ENCODE measurements at places on chromosomes 16 and 17.

GRCh38 chr17:31562376-31562840, 170.9 kb downstream of the RAB11FIP4 start:
- no peak for DNase-seq

DNA sequence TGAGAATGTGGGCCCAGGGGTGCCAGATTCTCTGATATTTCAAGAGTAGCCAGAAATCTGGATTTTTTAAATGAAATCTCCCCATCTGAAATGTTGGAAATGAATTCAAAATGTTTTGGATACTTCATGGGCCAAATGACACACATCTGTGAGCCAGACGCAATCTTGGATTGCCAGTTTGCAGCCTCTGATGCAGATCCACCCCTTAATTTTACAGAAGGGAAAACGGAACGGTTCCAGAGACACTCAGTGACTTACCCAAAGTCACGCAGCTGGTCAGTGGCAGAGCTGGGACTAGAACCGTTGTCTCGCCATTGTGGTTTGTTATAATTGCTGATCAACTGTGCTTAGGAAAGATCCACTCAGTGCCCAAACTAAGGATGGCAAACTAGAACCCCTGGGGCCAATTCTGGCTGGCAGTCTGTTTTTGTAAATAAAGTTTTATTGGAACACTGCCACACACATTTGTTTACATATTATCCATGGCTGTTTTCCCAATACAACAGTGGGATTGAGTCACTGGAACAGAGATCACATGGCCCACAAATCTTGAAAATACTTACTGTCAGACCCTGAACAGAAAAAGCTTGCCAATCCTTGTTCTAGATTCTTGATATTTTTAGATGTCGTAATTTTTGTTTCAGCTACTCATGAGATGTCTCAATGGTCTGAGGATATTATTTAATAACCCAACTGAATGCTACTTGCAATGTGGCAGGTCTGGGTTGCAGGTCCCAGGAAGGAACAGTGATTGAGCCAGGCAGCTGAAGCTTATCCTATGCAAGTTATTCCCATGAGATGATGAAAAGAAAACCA, 143.8 kb downstream of the AXIN2 start:
- no peak for DNase-seq

DNA sequence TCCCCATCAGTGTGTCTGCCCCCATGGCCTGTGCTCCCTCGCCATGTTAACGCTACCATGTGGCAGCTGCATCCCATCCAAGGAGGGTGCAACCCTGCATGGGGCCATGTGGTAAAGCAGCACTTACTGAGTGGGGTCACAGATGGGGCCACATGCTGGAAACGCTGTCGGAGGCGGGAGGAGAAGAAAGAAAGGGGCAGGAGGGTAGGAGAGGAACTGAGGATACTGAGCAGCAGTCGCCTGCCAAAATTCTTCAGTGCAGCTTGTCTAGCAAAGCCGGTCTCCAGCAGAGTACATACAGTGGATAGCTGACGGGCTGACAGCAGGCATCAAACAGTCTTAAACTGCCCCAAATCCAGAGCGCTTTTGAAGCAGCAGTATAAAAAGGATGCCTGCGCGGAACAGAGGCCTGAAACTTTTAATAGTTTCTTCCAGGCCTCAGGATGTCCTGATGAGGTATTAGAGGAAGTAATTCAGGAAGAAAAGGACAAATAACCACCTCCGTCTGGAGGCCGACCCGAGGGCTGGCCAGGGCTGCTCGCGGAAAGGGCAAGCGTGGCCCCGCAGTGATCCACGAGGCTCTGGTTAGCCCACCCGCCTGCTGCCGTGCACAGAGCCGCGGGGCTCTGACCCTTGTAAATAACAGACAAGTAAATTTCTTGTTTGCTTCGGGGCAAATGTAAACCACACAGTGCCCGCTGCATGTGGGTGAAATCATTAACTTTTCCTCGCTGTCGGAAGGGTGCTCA, 149.0 kb downstream of the CCDC182 start:
- DNase-seq, result no peak

DNA sequence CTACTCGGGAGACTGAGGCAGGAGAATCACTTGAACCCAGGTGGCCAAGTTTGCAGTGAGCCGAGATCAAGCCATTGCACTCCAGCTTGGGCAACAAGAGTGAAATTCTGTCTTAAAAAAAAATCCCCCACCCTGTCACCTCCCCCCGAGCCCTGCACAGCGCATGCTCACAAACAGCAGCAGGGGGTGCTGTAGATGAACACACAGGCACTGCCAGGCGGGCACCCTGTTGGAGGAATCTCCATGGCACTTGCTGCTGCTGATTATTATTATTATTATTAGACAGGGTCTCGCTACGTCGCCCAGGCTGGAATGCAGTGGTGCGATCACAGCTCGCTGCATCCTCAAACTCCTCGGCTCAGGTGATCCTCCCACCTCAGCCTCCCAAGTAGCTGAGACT, 24.6 kb downstream of the FZD2 start:
- no peak for DNase-seq

- no peak for DNase-seq
These were observed 144.4 kb downstream of the SKAP1 start for GRCh38 chr17:48285614-48286013.

DNA sequence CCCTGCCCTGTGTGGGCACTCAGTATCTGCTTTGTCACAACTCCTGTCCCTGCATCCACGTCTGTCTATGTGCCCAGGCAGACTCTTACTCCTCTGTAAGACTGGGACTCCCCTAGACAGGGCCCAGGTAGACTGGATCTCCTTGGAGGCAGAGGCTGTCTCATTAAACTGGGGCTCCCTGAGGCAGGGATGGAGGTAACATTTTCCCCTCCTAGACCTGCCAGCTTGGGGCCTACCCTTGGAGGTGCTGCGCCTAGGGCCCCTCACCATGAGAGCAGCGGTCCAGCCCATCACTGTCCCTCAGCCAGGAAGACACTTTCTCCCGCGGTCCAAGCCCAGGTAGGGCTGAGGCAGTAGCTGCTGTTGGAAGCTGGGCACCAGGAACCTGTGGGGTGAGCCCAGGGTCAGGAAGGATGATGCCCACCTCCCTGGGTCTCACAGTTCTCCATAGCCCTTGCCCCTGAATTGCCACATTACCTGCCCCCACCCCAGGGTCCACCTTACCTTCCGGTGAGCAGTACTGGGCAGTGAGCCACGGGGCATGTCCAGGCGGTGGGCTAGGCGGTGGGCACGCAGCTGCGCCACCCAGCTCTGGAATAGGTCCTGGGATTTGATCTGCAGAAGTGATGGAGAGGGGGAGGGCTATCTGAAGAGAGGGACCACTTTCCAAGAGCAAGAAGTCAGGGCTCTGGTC, 3.4 kb downstream of the OSBPL7 start:
- DNase-seq, result no peak

DNA sequence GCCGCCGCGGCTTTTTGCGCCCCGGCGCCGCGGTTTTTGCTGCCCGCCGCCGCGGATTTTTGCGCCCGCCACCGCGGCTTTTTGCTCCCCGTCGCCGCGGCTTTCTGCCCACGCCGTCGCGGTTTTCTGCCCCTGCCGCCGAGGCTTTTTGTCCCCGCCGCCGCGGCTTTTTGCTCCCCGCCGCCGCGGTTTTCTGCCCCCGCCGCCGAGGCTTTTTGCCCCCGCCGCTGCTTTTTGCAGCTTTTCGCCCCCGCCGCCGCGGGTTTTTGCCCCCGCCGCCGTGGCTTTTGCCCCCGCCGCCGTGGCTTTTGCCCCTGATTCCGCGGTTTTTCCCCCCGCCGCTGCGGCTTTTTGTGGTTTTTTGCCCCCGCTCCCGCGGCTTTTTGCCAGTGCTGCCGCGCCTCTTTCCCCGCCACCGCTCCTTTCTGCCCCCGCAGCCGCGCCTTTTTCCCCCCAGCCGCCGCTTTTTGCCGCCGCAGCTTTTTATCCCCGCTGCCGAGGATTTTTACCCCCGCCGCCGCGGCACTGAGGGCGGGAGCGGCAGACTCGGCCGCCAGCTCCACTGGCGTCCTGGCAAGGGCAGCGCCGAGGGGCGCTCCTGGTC, 518.6 kb upstream of the WSB1 start:
- DNase-seq, result no peak

- DNase-seq, result no peak
These were observed 3.1 kb downstream of the NFE2L1 start for GRCh38 chr17:48051283-48051682.

DNA sequence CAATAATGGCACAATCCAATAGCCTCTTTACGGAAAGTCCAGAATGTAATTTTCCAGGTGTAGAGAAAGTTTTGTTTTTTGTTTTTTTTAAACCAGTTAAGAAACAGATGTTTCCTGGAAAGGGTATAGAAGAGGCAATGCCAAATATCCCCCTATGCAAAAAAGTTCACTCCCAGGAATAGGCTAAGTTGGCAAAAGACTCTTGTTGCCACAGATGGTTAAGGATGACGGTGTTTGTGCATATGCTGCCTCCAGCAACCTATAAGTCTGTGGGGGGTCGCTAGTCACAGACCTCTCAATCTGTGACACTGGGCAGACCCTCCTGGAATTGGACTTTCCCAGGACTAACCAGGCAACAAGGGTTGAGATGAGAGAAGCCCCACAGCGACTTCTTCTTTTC, 20.9 kb upstream of the HP start:
- no peak for DNase-seq

- DNase-seq, result no peak
These were observed 52.3 kb downstream of the CYB5D2 start for GRCh38 chr17:4195306-4195705.

DNA sequence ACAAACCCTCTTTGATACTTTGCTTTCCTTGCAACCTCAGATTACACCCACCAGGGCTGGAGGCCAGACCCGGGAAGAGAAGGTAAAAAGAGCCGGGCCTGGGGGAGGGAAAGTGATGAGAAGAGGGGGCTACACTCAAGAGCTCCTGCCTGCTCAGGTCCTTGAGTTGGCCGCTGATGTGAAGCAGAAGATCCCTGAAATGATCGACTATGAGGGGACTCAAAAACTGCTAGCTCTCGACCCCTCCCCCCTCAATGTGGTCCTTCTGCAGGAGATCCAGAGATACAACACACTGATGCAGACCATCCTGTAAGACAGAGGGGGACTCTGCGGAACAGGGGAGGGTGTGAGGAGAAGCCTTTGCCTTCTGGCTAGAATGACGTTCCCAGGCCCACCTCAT, 2.8 kb upstream of the KDM6B start:
- no peak for DNase-seq

DNA sequence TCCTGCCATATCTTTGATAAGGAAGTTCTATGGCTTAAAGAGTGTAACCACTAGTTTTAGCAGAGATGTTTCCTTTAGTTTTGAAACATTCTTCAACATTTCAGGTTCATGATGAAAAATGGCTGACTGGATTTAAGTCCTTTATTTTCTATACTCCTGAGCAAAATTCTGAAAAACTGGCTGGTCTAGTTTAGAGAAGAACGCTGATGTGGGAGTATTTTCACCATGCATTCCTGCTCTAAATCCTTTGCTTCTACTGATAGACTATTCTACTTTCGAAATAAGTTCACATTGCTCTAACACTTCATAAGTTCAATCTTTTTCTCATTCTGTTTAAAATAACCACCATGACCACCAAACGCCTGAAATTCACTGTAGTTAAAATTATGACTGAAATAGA, 281.9 kb downstream of the FTO start:
- no peak for DNase-seq

DNA sequence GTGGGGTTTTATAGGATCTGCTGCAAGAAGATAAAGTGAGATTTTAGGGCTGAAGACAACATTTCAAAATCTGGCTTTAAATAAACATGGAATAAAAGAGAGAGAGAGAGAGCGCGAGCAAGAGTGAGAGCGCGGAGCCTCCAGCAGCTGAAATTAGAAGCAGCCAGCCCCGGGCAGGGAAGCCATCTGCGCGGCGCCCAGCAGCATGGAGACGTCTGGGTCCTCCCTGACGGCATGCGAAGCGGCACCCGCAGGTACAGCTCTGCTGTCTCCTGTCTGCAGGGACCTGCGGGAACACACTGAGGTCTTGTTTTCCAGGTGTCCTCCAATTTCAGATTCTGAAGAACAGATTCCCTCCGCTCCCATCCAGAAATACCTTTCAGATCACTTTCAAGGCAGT, 7.9 kb upstream of the BAIAP2 start:
- no peak for DNase-seq

- DNase-seq, result no peak
These were observed 41.5 kb downstream of the CUEDC1 start for GRCh38 chr17:57913575-57914272.

GRCh38 chr17:64769712-64770111, 107.6 kb upstream of the SMURF2 start:
- DNase-seq, result no peak

DNA sequence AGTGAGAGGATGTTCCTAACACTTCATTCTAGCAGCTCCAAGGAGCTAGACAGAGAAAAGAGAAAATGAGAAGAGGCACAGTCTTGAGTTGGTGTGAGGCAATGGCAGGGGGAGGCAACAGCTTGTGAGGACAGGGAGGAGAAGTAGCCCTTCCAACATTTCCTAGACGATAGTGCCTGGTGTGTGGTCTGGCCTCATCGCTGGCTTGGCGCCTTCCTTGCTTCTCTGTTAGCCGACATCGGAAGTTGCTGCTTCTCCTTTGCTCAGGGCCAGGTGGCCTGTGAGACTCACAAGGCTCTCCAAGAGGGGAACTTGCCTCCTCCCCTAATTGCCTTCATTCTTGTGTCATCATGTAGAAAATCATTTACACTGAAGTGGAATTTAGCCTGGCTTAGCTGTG, 208.7 kb downstream of the MAP2K4 start:
- DNase-seq, result no peak

DNA sequence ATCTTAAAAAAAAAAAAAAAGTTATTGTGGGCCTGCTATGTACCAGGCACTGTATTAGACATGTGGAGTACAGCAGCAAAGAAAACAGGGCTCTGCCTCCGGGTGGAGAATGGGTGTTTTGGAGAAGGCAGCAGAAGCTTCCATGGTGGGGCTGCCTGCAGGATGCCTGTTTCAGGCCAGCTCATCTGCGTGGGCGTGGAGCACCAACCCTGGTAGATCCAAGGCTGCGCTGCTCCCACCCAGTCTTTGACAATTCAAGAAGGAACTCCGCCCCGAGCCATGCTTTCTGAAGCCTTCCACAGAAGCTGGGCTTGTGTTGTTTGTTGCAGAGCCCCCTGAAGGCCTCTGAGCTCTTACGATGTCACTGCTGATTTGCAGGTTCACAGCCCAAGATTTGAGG, 23.2 kb upstream of the CACNG1 start:
- no peak for DNase-seq

DNA sequence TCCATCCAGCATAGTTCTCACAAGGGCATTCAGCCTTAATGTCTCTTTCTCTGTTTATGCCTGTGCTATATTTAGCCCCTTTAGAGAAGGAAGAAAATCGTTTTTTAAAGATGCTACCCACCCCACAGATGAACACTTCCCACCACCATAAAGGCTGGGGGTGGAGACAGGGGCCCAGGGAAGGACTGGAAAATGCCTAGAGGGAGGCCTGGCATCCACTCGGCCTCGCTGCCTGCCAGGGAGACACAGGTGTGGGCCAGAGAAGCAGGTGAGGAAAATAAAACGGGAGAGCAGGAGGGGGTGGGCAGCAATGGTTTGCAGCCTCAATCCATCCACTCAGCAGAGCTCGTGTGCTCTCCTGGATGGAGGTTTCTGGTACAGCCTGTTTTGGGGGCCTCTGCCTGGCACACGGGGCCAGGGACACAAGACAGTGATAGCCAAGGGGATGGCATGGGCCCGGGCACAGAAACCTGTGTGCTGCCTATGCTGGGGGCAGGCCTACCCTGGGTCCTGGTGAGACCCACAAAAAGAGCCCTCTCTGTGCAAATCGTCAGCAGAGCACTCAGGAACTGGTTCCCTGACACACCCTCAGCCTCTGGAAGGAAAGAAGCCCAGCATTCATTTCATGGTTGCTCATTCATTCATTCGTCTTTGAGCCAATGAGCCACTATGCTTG, 121.4 kb downstream of the C16orf78 start:
- DNase-seq, result no peak

- DNase-seq, result no peak
These were observed 49.3 kb upstream of the MNT start for GRCh38 chr17:2450016-2450650.
